ENCODE measurements at places on chromosomes 16 and 17. TPM values are rescaled to one million over a fixed set of nuclear protein-coding genes. Genes with fewer than 3 reads are reported as not detected.

GRCh38 chr17:77458202-77459017 is 317.6 kb downstream of the SEC14L1 start:
- peak overlapping the region; percentile 98 for H3K27ac ChIP-seq
- peaks cover 75% of the 10 kb centered on the region for H3K36me3 ChIP-seq
- peak overlapping the region; percentile 96 for H3K4me3 ChIP-seq
- H3K27me3 ChIP-seq = no peaks in the 10 kb centered on the region

- H3K27me3 ChIP-seq = peaks cover 3% of the 10 kb centered on the region
- H3K4me1 ChIP-seq = no peaks in the 10 kb centered on the region
- no peak for DNase-seq
- H3K4me3 ChIP-seq = no peak overlapping the region
- no peaks in the 10 kb centered on the region for H3K36me3 ChIP-seq
Observed at GRCh38 chr17:58960068-58960467, 146.6 kb downstream of the TRIM37 start.

- no peak overlapping the region for H3K4me3 ChIP-seq
- no peaks in the 10 kb centered on the region for H3K4me1 ChIP-seq
- no peak overlapping the region for H3K27ac ChIP-seq
- no peak for DNase-seq
- peaks cover 18% of the 10 kb centered on the region for H3K36me3 ChIP-seq
- no peaks in the 10 kb centered on the region for H3K27me3 ChIP-seq
Observed at GRCh38 chr16:11481987-11482386, 104.7 kb downstream of the LITAF start.

- no peak for DNase-seq
- H3K36me3 ChIP-seq = peaks cover 23% of the 10 kb centered on the region
- no peaks in the 10 kb centered on the region for H3K27me3 ChIP-seq
- H3K4me3 ChIP-seq = no peak overlapping the region
Observed at GRCh38 chr17:67456889-67457288, 79.8 kb downstream of the PITPNC1 start.

DNA sequence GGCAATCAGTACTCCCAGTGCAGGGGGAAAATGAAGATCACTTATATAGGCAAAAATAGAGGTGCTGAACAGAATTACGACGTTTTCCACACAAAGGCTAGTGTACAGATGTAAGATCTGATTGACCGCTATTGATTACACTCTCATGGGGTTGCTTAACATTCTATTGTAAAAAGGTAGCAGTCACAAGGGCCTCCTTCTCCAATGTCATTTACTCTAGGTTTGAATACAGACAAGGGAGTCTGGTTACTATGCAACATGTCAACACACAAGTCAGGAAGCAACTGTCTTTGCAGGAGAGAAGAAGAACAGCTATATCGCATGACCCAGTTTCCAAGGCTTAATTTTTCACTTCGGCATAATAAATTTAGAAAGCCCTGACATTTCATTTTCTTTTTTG is 7.9 kb downstream of the KRT37 start:
- no peaks in the 10 kb centered on the region for H3K4me1 ChIP-seq
- H3K27ac ChIP-seq = no peak overlapping the region
- no peaks in the 10 kb centered on the region for H3K27me3 ChIP-seq
- no peaks in the 10 kb centered on the region for H3K36me3 ChIP-seq
- no peak overlapping the region for H3K4me3 ChIP-seq
- DNase-seq = no peak

- no peak for DNase-seq
- no peaks in the 10 kb centered on the region for H3K27me3 ChIP-seq
- H3K27ac ChIP-seq = no peak overlapping the region
- no peaks in the 10 kb centered on the region for H3K4me1 ChIP-seq
Observed at GRCh38 chr17:15660077-15660476, 24.0 kb downstream of the TRIM16 start.

DNA sequence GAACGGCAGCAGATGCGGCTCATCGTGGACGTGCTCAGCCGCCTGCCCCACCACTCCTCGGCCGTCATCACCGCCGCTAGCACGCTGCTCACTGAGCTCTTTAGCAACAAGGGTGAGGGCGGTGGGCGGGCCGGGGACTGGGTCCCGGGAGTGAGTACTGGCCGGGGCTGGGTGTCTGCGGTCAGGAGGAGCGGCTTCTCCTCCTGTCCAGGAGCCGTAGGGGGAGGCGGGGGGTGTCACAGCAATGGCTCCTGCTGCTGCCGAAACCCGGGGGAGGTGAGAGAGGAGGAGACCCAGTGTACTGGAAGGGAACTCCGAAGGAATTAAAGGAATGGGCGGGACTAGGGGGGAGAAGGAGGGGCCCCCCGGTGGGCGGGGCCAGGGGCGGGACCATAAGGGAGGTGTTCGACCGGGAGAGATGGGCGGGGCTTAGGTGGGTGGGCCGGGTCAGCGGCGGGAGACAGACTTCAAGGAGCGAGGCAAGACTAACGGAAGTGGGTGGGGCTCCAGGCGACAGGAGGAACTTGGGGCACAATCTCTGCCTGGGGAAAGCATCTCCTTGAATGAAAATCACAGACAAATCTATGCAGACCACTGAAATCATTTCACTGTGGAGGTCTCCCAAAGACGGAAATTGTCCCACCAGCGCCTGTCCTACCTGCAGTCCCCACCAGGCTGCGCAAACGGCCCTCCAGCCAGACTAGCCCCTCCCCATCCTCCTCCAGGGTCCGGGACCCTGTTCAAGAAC is 2.4 kb downstream of the NAGS start:
- H3K36me3 ChIP-seq = peaks cover 21% of the 10 kb centered on the region
- peak overlapping the region; percentile 78 for H3K4me3 ChIP-seq
- DNase-seq = peak; percentile 99
- H3K4me1 ChIP-seq = peaks cover 20% of the 10 kb centered on the region

- no peak overlapping the region for H3K27ac ChIP-seq
- no peaks in the 10 kb centered on the region for H3K4me1 ChIP-seq
- no peak for DNase-seq
- no peaks in the 10 kb centered on the region for H3K27me3 ChIP-seq
- H3K36me3 ChIP-seq = no peaks in the 10 kb centered on the region
- H3K4me3 ChIP-seq = no peak overlapping the region
Observed at GRCh38 chr17:65078441-65079160, 22.1 kb upstream of the GNA13 start.

DNA sequence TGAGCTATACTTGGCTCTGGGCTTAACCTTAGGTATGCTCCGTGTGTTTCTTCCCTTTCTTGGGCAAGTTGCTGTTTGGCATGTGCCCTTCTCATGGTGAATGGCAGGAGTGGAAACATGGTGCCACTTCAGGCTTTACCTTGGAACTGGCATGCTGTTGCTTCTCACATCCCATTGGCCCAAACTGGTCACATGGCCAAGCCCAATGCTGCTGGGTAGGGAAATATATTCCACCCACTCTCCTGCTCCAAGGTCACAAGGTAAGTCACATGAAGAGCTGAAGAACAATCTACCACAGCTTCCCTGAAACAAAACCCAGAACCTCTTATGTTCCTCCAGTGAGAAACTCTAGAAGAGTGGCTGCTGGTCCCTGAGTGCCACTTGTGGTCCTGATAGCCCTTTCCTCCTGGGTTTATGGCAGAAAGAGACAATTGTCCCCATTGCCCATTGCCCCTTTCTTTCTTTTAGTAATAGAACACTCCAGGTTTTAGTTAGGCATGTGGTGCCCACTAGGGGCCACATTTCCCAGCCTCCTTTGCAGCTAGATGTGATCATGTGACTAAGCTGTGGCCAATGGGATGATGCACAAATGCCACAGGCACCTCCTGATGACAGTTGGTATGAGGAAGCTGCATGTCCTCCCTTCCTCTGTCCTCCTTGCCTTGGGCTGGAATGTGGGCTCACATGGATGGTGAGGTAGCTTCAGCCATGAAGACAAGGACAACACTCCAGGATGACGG is 50.3 kb downstream of the MEOX1 start:
- no peak overlapping the region for H3K4me3 ChIP-seq
- peaks cover 8% of the 10 kb centered on the region for H3K4me1 ChIP-seq
- H3K27ac ChIP-seq = no peak overlapping the region

GRCh38 chr17:74353446-74354060 is 8.1 kb downstream of the BTBD17 start:
- H3K36me3 ChIP-seq = no peaks in the 10 kb centered on the region
- H3K27me3 ChIP-seq = peaks cover 49% of the 10 kb centered on the region
- no peaks in the 10 kb centered on the region for H3K4me1 ChIP-seq
- DNase-seq = no peak
- H3K4me3 ChIP-seq = no peak overlapping the region

GRCh38 chr16:85424260-85425073 is 188.7 kb upstream of the GSE1 start:
- no peak overlapping the region for H3K27ac ChIP-seq
- H3K4me3 ChIP-seq = no peak overlapping the region
- no peaks in the 10 kb centered on the region for H3K36me3 ChIP-seq
- H3K4me1 ChIP-seq = no peaks in the 10 kb centered on the region

- H3K4me1 ChIP-seq = peaks cover 8% of the 10 kb centered on the region
- H3K27me3 ChIP-seq = no peaks in the 10 kb centered on the region
- H3K27ac ChIP-seq = no peak overlapping the region
- DNase-seq = no peak
Observed at GRCh38 chr17:19742495-19742894, 5.6 kb downstream of the ALDH3A1 start.

DNA sequence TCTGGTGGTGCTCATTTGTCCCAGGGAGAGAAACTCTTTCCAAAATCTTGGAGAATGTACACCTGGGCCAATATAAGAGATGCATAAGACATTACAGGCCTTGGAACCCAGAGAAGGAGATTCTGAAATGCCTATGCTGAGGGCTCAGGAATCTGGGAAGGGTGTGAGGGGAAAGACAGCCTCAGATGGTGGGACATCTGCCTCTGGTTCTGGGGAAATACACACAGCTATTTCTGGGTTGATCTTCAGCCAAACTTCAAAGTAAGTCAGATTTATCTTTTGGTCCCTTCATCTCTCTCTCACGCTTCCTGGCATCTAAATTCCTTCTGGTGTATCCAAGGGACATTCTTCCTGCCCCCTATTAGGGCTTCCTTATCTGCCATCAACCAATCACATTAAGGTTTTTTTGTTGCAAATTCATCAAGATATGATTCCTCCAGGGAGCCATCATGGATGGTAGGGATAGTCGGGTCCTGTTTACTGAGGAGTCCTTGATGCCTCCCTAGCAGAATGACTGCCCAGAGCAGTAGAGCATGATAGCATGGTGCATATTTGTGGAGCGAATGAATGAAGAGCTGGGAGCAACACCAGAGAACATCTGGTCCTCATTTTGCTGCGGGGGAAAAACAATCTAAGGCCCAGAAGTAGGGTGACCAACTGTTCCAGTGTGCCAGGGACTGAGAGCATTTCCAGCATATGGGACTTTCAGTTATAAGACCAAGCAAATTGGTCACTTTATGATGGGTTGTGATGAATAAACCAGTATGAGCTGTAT is 35.7 kb upstream of the DYNLL2 start:
- no peaks in the 10 kb centered on the region for H3K36me3 ChIP-seq
- DNase-seq = no peak
- no peak overlapping the region for H3K27ac ChIP-seq

DNA sequence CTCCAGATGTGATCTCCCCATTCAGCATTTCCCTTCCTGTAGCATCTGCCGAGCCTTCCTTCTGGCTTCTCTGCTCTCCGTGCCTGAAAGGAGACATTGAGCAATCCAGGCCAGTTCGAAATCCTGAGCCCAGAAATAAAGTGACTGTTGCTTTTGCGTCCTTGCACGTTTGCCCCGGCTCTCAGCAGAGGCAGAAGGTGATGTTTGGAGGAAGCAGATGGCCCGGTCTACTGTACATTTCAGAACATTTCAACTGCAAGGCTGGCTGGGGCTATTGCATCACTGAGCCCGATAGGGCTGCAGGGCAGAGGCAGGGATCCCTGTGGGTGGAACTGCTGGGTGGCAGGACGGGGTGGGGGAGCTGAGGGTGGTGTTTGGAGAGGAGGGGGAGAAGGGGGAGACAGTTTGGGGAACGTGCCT is 29.4 kb downstream of the IRF8 start:
- peak overlapping the region; percentile 9 for H3K4me3 ChIP-seq
- peaks cover 7% of the 10 kb centered on the region for H3K36me3 ChIP-seq
- DNase-seq = no peak
- peak overlapping the region; percentile 2 for H3K27ac ChIP-seq

- DNase-seq = no peak
- no peak overlapping the region for H3K27ac ChIP-seq
- H3K4me1 ChIP-seq = no peaks in the 10 kb centered on the region
- no peaks in the 10 kb centered on the region for H3K36me3 ChIP-seq
Observed at GRCh38 chr16:10663146-10663545, 31.6 kb downstream of the TEKT5 start.

- peak overlapping the region; percentile 70 for H3K27ac ChIP-seq
- no peaks in the 10 kb centered on the region for H3K27me3 ChIP-seq
- DNase-seq = no peak
- peaks cover 10% of the 10 kb centered on the region for H3K36me3 ChIP-seq
- no peak overlapping the region for H3K4me3 ChIP-seq
Observed at GRCh38 chr17:67492251-67492740, 115.2 kb downstream of the PITPNC1 start.

- no peak for DNase-seq
- no peaks in the 10 kb centered on the region for H3K4me1 ChIP-seq
- H3K27me3 ChIP-seq = no peaks in the 10 kb centered on the region
- H3K27ac ChIP-seq = no peak overlapping the region
- H3K36me3 ChIP-seq = no peaks in the 10 kb centered on the region
Observed at GRCh38 chr16:4089811-4090301, 26.4 kb downstream of the ADCY9 start.

GRCh38 chr17:68840073-68840472 is 115.1 kb downstream of the ABCA8 start:
- DNase-seq = no peak
- no peak overlapping the region for H3K27ac ChIP-seq
- peaks cover 4% of the 10 kb centered on the region for H3K27me3 ChIP-seq
- no peak overlapping the region for H3K4me3 ChIP-seq

DNA sequence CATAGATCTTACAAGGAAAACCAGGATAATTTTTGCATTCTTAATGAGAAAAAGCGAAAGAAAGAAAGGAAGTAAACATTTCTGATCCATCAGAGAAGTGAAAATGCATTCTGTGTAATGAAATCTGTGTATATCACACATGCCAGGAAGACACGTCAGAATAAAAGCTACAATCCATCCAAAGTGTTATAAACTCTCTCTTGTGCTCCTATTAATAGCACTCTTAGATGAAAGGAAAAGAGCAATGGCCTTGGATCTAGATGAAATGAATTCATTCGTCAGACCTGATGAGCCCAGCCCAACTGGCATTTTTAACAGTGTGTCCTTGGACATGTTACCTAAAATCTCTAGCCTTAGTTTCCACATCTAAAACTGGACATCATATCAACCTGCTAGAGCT is 885.5 kb downstream of the CDH11 start:
- H3K27me3 ChIP-seq = no peaks in the 10 kb centered on the region
- H3K36me3 ChIP-seq = no peaks in the 10 kb centered on the region
- no peaks in the 10 kb centered on the region for H3K4me1 ChIP-seq

- H3K27ac ChIP-seq = peak overlapping the region; percentile 82
- H3K4me1 ChIP-seq = peaks cover 36% of the 10 kb centered on the region
- peaks cover 26% of the 10 kb centered on the region for H3K36me3 ChIP-seq
- peak; percentile 66 for DNase-seq
- H3K27me3 ChIP-seq = no peaks in the 10 kb centered on the region
- peak overlapping the region; percentile 79 for H3K4me3 ChIP-seq
Observed at GRCh38 chr17:41967141-41967920, 736 bp downstream of the CNP start.

The PRR35 gene
- not detected for total RNA-seq

The C16orf46 gene
- 0.34 TPM for total RNA-seq

The PIPOX gene
- 2.1 TPM for total RNA-seq

The BCL7C gene
- 19.5 TPM for total RNA-seq

The ZNF207 gene
- total RNA-seq = 197 TPM

The SEZ6 gene
- total RNA-seq = not detected

The KRT33A gene
- not detected for total RNA-seq

The WWP2 gene
- total RNA-seq = 43.3 TPM
